ENCODE measurements at places on chromosomes 6 and 20. TPM values are rescaled to one million over a fixed set of nuclear protein-coding genes. Genes with fewer than 3 reads are reported as not detected.

DNA sequence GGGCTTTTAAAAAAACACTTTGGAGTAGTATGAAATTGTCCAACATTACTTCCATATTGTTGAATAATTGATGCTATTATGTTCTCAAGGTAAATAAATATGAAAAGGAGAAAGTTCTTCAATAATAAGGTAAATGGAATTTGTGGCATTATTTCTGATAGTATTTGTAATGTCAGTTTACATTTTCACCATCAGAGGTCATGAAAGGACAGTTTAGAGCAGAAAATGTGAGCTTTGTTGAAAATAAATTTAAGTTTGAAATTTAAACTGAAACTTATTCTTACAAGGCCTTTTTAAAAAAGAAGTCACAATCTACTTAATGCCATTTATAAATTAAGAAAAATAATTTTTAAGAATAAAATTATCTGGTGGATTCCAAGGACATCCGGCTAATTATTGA, 15.8 kb upstream of the CEP162 start:
- no peaks in the 10 kb centered on the region for H3K36me3 ChIP-seq
- no peak overlapping the region for H3K27ac ChIP-seq
- no peaks in the 10 kb centered on the region for H3K4me1 ChIP-seq

GRCh38 chr6:110491644-110492317, 15.4 kb upstream of the SLC22A16 start:
- peaks cover 1% of the 10 kb centered on the region for H3K4me1 ChIP-seq

GRCh38 chr6:2753110-2753489, 2.4 kb upstream of the MYLK4 start:
- no peak for DNase-seq
- H3K4me3 ChIP-seq = no peak overlapping the region
- H3K27ac ChIP-seq = no peak overlapping the region
- no peaks in the 10 kb centered on the region for H3K27me3 ChIP-seq
- H3K36me3 ChIP-seq = no peaks in the 10 kb centered on the region
- H3K4me1 ChIP-seq = no peaks in the 10 kb centered on the region

- DNase-seq = no peak
- H3K27me3 ChIP-seq = no peaks in the 10 kb centered on the region
- no peaks in the 10 kb centered on the region for H3K4me1 ChIP-seq
- H3K4me3 ChIP-seq = no peak within 1 kb of the TSS
- no peaks in the 10 kb centered on the region for H3K36me3 ChIP-seq
Observed at GRCh38 chr20:37261714-37262113, at the start of gene GHRH. Gene GHRH, minus strand, starts transcription at chr20:37261814. Its CDS starts 4,925 bp downstream, at chr20:37256889.

DNA sequence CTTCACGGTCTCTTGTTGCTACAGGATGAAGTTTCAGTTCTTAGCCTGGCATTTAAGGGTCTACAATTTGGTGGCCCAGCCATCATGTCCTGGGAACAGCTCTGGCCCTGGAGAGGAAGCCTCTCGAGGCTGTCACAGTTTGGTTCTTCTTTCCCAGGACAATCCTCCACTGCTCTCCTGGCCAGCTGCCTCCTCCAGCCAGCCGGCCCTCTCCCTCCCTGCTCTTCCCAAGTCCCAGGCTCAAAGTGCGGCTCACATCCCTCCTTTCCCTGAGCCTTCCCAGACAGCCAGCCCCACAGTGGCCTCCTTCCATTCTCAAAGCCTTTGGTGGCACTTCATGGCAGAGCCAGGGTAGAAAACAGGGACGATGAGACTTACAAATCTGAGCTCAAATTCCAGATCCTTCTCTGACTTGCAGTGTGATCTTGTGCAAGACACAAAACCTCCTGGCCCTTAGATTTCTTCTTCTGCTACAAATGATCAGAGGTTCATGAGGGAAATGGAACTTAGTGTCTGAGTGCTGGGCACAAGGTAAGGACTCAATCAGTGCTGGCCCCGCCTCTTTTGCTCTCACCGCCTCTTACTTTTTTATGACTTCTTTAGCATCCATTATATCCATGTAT, 223.8 kb upstream of the ECI2 start:
- H3K4me1 ChIP-seq = peaks cover 10% of the 10 kb centered on the region
- no peak overlapping the region for H3K27ac ChIP-seq
- no peaks in the 10 kb centered on the region for H3K36me3 ChIP-seq
- DNase-seq = no peak

GRCh38 chr6:52157301-52157941, 28.8 kb upstream of the IL17A start:
- DNase-seq = no peak
- H3K36me3 ChIP-seq = no peaks in the 10 kb centered on the region
- no peaks in the 10 kb centered on the region for H3K27me3 ChIP-seq
- no peak overlapping the region for H3K4me3 ChIP-seq
- no peaks in the 10 kb centered on the region for H3K4me1 ChIP-seq

- peak overlapping the region; percentile 89 for H3K4me3 ChIP-seq
- H3K36me3 ChIP-seq = no peaks in the 10 kb centered on the region
- H3K27me3 ChIP-seq = no peaks in the 10 kb centered on the region
- peaks cover 5% of the 10 kb centered on the region for H3K4me1 ChIP-seq
Observed at GRCh38 chr6:30060606-30061091, 416 bp upstream of the POLR1H start.

GRCh38 chr20:62148908-62149314, 5.3 kb downstream of the SS18L1 start:
- no peaks in the 10 kb centered on the region for H3K27me3 ChIP-seq
- no peak for DNase-seq
- peaks cover 19% of the 10 kb centered on the region for H3K4me1 ChIP-seq
- H3K27ac ChIP-seq = no peak overlapping the region
- H3K36me3 ChIP-seq = no peaks in the 10 kb centered on the region

GRCh38 chr6:401994-402640, 10.6 kb downstream of the IRF4 start:
- H3K27me3 ChIP-seq = no peaks in the 10 kb centered on the region
- H3K36me3 ChIP-seq = no peaks in the 10 kb centered on the region
- no peak for DNase-seq
- no peak overlapping the region for H3K4me3 ChIP-seq
- no peak overlapping the region for H3K27ac ChIP-seq

GRCh38 chr6:129135451-129135850, 252.5 kb downstream of the LAMA2 start:
- no peak for DNase-seq
- H3K27ac ChIP-seq = peak overlapping the region; percentile 75
- H3K27me3 ChIP-seq = no peaks in the 10 kb centered on the region

DNA sequence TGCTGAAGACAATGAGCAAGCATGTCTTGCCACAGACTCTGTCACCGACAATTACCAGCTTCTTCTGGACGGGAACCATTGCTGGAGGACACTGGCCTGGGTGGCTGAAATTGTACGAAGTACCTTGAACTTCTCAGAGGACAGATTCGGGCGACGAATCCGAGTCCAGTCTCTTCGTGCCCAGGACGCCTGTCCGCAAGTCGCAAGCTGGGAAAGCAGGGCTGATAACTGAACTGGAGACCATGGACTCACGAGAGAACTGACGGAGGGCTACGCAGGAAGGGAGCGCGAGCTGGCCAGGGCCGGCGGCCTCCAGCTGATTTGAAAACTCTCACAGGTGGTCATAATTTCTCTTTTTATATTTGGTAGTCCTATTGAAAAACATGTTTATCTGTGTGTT, 1229.5 kb upstream of the MAP3K7 start:
- no peak for DNase-seq
- no peaks in the 10 kb centered on the region for H3K36me3 ChIP-seq
- H3K27ac ChIP-seq = no peak overlapping the region
- no peak overlapping the region for H3K4me3 ChIP-seq

DNA sequence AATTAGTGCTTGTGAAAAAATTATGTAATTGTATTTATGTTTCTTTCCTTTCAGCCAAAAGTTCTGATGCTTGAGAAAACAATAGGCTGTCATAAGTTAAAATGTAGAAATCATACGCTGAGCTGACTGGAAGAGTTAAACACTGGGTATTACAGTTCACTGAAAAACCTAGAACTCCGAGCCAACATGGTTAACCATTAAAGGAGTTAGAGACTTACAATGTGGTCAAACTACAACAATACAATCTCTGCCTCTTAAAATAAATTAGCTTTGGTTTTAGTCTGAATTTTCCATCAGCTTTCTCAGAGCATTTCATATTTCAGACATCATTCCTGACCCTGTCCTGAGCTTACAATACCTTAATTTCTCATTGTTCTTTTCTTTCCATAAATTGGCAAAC, 91.0 kb downstream of the COL12A1 start:
- H3K4me3 ChIP-seq = no peak overlapping the region
- no peak overlapping the region for H3K27ac ChIP-seq
- no peaks in the 10 kb centered on the region for H3K4me1 ChIP-seq
- H3K36me3 ChIP-seq = no peaks in the 10 kb centered on the region
- no peak for DNase-seq

DNA sequence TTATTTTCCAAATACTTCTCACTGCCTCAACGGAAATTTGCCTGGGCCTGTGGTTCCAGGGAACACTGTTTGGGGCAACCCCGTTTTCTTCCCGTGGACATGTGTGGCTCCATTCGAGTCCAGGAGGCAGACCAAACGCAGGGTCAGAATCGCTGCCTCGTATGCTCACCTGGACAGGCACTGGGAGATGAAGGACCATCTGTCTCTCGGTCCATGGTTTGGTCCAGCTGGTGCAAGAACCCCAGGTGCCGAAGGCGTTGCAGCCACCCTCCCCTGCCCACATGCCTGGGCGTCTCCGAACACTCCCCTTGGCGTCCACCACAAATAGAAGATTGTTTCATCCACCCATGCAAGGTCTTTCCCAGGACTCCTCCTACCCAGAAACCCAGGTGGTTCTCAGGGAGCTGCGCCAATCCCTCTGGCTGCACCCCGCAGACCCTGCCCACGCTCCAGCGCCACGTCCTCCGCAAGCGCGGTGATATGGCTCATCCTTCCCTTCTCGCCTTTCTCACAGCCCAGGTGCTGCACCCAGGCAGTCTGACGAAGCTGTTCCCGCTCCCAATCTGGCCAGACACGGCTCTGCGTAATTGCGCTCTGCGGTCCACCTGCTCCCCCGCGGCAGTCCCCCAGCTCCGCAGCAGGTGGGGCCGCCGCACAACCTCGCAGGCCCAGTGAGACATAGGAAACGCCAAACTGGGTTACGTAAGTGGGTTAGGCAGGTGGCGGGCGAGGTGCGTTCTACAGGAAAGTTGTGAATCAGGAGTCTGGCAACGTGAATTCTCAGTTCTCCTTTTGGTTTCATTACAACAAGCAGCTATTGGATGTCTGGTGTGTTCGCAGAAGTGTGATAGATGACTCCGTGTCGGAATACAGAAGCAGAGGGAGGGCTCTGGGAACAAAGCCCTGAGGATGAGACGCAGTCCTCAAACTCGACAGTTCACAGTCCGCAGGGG, 146.2 kb upstream of the ECI2 start:
- no peaks in the 10 kb centered on the region for H3K27me3 ChIP-seq
- peak; percentile 44 for DNase-seq
- no peaks in the 10 kb centered on the region for H3K36me3 ChIP-seq

- H3K4me1 ChIP-seq = peaks cover 2% of the 10 kb centered on the region
- no peaks in the 10 kb centered on the region for H3K27me3 ChIP-seq
- no peak overlapping the region for H3K4me3 ChIP-seq
- H3K36me3 ChIP-seq = no peaks in the 10 kb centered on the region
Observed at GRCh38 chr6:139973669-139974344, 599.4 kb upstream of the CITED2 start.

- no peaks in the 10 kb centered on the region for H3K4me1 ChIP-seq
- no peaks in the 10 kb centered on the region for H3K36me3 ChIP-seq
- no peaks in the 10 kb centered on the region for H3K27me3 ChIP-seq
- no peak overlapping the region for H3K4me3 ChIP-seq
Observed at GRCh38 chr6:152225241-152225934, 411.8 kb downstream of the SYNE1 start.

DNA sequence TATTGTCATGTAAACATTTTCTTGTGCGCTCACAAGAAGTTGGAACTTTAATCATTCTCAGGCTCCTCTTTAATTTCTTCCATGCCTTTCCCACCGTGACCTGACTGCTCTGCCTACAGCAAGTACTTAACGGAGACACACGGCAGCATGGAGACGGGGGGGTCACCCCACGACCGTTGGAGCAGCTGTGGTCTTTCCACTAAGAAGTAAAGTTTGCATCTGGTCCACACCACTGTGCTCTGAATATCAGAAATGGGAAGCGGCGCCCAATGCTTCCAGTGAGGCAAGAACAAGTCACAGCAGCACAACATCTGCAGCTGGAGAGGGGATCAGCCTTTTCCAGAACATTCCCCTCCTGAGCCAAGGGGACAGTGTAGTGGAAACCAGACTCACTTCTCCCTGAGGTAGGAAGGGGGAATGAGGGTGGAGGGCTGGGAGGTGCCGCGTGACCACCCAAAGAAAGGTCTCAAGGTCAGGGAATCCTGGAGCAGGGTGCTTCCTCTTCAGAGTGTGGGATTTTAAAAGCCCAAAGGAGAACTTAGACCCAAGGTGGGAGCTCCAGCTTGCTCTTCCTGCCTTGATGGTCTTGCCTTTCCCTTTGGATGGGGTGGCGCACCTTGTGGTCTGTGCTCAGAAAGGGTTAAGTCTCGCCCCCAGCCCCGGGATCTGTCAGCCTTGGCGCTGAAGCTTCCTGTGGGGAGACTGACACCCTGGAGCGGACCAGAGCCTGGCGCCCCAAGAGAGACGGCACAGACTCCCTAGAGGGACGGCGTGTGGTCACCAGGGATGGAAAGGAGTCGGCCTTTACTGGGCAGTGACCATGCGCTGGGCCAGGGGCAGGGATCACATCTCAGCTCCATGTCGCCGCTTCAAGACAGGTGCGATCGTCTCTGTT, 25.6 kb upstream of the SMOC2 start:
- no peaks in the 10 kb centered on the region for H3K27me3 ChIP-seq
- peak overlapping the region; percentile 14 for H3K27ac ChIP-seq
- DNase-seq = no peak
- no peaks in the 10 kb centered on the region for H3K36me3 ChIP-seq
- H3K4me1 ChIP-seq = peaks cover 19% of the 10 kb centered on the region

DNA sequence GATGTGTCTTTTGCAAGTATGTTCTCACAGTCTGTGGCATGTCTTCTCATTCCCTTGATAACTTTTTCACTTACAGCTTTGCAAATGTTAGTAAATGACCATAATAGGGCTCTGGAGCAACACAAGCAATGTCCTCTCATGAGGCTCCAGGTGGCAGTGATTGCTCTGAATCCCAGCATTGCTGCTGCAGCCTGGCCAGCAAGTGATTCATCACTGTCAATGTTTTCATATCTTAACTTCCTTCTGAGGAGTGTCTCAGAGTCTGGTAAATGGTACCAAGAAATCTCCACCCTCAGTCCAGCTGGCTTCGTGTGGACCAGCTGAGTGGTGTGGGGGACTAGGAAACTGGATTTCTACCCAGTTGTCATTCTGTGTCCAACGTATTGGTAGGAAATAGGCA, 139.6 kb downstream of the MYLK4 start:
- no peak overlapping the region for H3K27ac ChIP-seq
- H3K4me3 ChIP-seq = no peak overlapping the region
- no peaks in the 10 kb centered on the region for H3K27me3 ChIP-seq

LKAAEAR1 gene
- not detected for total RNA-seq

IGF2R gene
- 49.2 TPM for total RNA-seq

NCOA5 gene
- 44.4 TPM for total RNA-seq

CLDN20 gene
- not detected for total RNA-seq

MED23 gene
- total RNA-seq = 24.2 TPM

SCGN gene
- not detected for total RNA-seq

PRR18 gene
- total RNA-seq = not detected

PRKN gene
- 9.1 TPM for total RNA-seq

BHLHE23 gene
- total RNA-seq = not detected

DNAJC5 gene
- total RNA-seq = 17.1 TPM

FARS2 gene
- 11.0 TPM for total RNA-seq
